ENCODE measurements at places on chromosomes 1 and 21. TPM values are rescaled to one million over a fixed set of nuclear protein-coding genes. Genes with fewer than 3 reads are reported as not detected.

MRPS15 gene
- total RNA-seq, result 108 TPM

DNA sequence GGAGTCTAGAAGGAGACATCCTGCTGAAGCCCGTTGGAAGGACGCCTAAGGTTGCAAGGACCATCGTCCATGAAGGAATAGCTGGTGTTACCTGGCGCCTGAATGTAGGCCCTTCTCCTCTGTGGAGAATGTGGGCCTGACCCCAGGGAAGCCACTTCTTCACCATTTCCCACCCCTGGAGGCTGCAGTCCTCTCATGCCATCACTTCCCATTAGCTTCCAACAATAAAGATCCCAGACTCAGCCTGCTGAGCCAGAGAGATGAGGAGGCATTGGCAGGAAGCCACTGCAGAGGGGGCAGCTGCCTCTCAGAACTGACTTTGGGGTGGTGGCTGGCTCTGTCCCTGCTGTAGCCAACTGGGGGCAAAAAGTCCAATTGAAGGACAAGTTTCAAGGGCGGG lies 21.3 kb upstream of the KCNE2 start:
- H3K27ac ChIP-seq, result no peak overlapping the region
- H3K4me3 ChIP-seq, result no peak overlapping the region
- H3K4me1 ChIP-seq, result no peaks in the 10 kb centered on the region
- H3K36me3 ChIP-seq, result no peaks in the 10 kb centered on the region
- no peak for DNase-seq

GRCh38 chr1:5287178-5288150 lies 633.1 kb downstream of the AJAP1 start:
- no peak overlapping the region for H3K27ac ChIP-seq
- H3K4me3 ChIP-seq, result no peak overlapping the region
- H3K27me3 ChIP-seq, result no peaks in the 10 kb centered on the region
- no peaks in the 10 kb centered on the region for H3K36me3 ChIP-seq
- no peak for DNase-seq
- no peaks in the 10 kb centered on the region for H3K4me1 ChIP-seq

GRCh38 chr1:2504949-2505272 lies 21.5 kb downstream of the PANK4 start:
- no peaks in the 10 kb centered on the region for H3K36me3 ChIP-seq
- peaks cover 4% of the 10 kb centered on the region for H3K4me1 ChIP-seq
- no peaks in the 10 kb centered on the region for H3K27me3 ChIP-seq
- H3K27ac ChIP-seq, result no peak overlapping the region
- H3K4me3 ChIP-seq, result no peak overlapping the region

FLVCR1 gene
- total RNA-seq, result 13.0 TPM

GRCh38 chr1:207417076-207417475 lies 37.1 kb upstream of the CR2 start:
- H3K27me3 ChIP-seq, result no peaks in the 10 kb centered on the region
- no peak overlapping the region for H3K4me3 ChIP-seq
- H3K27ac ChIP-seq, result no peak overlapping the region
- no peaks in the 10 kb centered on the region for H3K4me1 ChIP-seq

NID1 gene
- not detected for total RNA-seq

GRCh38 chr21:25934771-25935224 lies 200.0 kb downstream of the GABPA start:
- no peaks in the 10 kb centered on the region for H3K4me1 ChIP-seq
- H3K27me3 ChIP-seq, result no peaks in the 10 kb centered on the region
- no peak overlapping the region for H3K4me3 ChIP-seq
- no peak for DNase-seq
- H3K27ac ChIP-seq, result no peak overlapping the region

GRCh38 chr1:221782477-221782876 lies 40.6 kb upstream of the DUSP10 start:
- no peaks in the 10 kb centered on the region for H3K27me3 ChIP-seq
- no peak for DNase-seq
- no peak overlapping the region for H3K27ac ChIP-seq
- H3K4me3 ChIP-seq, result no peak overlapping the region

NUDT4B gene
- total RNA-seq, result not detected

TLCD4 gene
- not detected for total RNA-seq

GRCh38 chr21:21196087-21196486 lies 197.9 kb downstream of the NCAM2 start:
- H3K27ac ChIP-seq, result no peak overlapping the region
- DNase-seq, result no peak
- H3K4me1 ChIP-seq, result no peaks in the 10 kb centered on the region
- H3K4me3 ChIP-seq, result no peak overlapping the region

DNA sequence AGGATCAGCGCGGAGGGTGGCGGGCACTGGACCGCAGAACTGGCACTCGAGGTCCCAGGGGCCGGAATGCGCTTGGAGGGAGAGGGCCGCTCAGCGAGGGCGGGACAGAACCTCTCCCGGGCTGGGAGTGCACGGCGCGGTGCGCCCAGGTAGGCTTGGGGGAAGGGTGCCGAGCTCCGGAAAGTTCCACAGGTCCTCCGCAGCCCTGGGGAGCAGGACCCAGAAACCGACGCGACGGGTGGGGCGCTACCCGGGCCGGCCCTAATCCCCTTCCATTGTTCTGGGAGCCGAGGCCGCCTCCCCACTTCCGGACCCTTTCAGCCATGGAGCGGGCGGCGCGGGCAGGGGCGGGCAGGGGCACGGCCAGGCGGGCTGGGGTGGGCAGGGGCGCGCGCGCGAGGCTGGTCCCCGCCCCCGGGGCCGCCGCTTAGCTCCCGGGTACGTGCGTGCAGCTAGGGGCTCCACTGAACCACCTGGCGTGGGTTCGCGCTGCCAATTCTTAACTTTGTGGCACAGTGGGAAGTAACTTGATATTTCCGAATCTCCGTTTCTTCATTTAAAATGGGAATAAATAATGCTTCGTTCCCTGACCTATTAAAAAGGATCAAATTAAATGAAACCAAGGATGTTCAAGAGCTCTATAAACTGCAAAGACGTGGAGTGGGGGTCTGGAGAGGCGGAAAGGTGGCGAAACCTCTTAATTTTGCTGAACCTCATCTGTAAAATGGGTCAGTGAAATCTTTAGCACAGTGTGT lies 20.7 kb downstream of the LGR6 start:
- H3K27ac ChIP-seq, result no peak overlapping the region
- H3K4me1 ChIP-seq, result no peaks in the 10 kb centered on the region
- H3K36me3 ChIP-seq, result no peaks in the 10 kb centered on the region
- no peak overlapping the region for H3K4me3 ChIP-seq
- no peak for DNase-seq
- no peaks in the 10 kb centered on the region for H3K27me3 ChIP-seq

DNA sequence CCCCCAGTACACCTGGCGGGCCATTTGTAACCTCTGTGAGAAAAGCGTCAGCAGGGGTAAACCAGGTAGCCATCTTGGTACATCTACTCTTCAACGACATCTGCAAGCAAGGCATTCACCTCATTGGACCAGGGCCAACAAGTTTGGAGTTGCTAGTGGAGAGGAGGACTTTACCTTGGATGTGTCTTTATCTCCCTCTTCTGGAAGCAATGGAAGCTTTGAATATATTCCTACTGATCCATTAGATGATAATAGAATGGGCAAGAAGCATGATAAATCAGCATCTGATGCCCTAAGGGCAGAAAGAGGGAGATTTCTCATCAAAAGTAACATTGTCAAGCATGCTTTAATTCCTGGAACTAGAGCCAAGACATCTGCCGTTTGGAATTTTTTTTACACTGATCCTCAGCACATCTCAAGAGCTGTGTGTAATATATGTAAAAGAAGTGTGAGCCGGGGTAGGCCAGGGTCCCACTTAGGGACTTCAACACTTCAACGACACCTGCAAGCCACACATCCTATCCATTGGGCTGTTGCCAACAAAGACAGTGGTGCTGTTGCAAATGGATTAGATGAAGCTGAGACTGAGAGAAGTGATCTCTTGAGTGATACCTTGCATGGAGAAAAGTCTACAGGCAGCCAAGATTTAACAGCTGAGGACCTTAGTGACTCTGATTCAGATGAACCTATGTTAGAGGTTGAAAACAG lies 2.7 kb downstream of the ZBED6 start:
- no peak overlapping the region for H3K27ac ChIP-seq
- no peaks in the 10 kb centered on the region for H3K27me3 ChIP-seq
- no peak for DNase-seq
- H3K36me3 ChIP-seq, result peaks cover 46% of the 10 kb centered on the region

DNA sequence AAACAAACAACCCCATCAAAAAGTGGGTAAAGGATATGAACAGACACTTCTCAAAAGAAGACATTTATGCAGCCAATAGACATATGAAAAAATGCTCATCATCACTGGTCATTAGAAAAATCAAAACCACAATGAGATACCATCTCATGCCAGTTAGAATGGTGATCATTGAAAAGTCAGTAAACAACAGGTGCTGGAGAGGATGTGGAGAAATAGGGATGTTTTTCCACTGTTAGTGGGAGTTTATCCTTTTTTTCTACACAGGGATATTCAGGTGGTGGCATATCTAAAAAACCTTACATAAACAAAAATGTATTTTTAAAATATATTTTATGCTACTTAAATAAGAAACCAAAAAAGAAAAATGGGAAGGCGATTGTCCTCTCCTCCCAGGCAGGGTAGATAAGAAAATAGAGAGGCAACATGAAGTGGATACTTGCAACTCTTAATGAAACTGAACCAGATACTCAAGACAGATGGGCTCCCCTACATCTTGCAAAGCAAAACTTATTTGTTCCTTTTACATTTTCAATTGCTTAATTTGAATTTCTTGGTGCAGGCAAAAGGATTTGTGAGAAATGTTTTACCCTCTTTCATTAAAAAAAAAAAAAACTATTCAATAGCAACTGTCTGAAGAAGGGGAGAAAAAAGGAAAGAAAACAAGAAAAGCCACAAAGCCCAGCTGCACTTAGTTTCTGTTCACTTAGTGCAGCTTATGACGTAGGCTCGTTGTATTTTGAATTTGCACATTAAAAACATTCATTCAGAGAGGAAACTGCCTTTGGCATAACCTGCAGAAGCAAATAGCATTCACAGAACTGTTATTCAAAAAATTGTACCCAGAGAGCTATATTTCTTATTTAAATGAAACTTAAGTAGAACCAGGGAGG lies 36.9 kb upstream of the RGS1 start:
- DNase-seq, result peak; percentile 46
- no peaks in the 10 kb centered on the region for H3K36me3 ChIP-seq
- peak overlapping the region; percentile 58 for H3K27ac ChIP-seq
- H3K4me3 ChIP-seq, result no peak overlapping the region
- peaks cover 21% of the 10 kb centered on the region for H3K4me1 ChIP-seq
- H3K27me3 ChIP-seq, result no peaks in the 10 kb centered on the region

GRCh38 chr1:246497331-246497915 lies 9.7 kb downstream of the SMYD3 start:
- no peaks in the 10 kb centered on the region for H3K27me3 ChIP-seq
- peaks cover 12% of the 10 kb centered on the region for H3K4me1 ChIP-seq
- H3K36me3 ChIP-seq, result 0 out of 2 replicates have a peak, but pooled peaks cover 4% of the 10 kb centered on the region
- H3K27ac ChIP-seq, result peak overlapping the region; percentile 44

- H3K4me1 ChIP-seq, result no peaks in the 10 kb centered on the region
- DNase-seq, result no peak
- H3K36me3 ChIP-seq, result peaks cover 72% of the 10 kb centered on the region
- H3K4me3 ChIP-seq, result no peak overlapping the region
Observed at GRCh38 chr21:33514229-33514628, 22.7 kb upstream of the DNAJC28 start.

DNA sequence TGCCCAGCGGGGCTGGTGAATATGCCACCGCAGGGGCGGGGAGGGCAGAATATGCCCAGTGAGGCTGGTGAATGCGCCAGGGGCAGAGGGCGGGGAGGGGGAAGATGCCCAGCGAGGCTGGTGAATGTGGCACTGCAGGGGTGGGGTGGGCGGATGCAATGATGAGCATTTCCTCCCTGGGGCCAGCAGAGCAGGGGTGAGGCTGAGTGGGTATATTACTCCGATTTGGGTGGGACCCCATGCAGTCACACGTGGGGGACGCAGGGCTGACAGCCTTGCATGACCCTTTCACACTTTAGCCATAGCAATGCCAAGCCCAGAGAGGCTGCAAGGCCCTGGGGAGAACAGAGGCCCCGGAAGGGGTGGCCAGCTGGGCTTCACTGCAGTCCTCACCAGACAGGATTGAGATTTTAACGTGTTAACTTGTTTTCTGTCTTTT lies 9.3 kb upstream of the SLX9 start:
- DNase-seq, result peak; percentile 96
- peaks cover 91% of the 10 kb centered on the region for H3K4me1 ChIP-seq
- peak overlapping the region; percentile 100 for H3K27ac ChIP-seq
- H3K4me3 ChIP-seq, result peak overlapping the region; percentile 75
- H3K27me3 ChIP-seq, result no peaks in the 10 kb centered on the region

DNA sequence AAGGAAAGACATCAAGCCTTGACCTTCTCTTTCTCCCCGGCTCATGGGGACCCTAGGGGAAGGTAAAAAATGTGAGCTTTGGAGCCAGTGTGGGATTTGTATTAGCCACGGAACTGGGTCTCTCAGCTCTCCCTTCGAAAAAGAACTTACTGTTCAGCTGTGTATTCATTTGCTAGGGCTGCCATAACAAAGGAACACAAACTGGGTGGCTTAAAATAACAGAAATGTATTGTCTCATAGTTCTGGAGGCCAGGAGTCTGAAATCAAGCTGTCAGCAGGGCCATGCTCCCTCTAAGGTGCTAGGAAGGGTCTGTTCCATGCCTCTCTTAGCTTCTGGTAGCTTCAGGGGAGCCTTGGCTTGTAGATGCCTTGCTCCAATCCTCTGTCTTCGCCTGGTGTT lies 83.5 kb upstream of the SLC2A1 start:
- H3K4me1 ChIP-seq, result no peaks in the 10 kb centered on the region
- DNase-seq, result no peak
- no peak overlapping the region for H3K4me3 ChIP-seq
- H3K27ac ChIP-seq, result no peak overlapping the region
- no peaks in the 10 kb centered on the region for H3K36me3 ChIP-seq

DNA sequence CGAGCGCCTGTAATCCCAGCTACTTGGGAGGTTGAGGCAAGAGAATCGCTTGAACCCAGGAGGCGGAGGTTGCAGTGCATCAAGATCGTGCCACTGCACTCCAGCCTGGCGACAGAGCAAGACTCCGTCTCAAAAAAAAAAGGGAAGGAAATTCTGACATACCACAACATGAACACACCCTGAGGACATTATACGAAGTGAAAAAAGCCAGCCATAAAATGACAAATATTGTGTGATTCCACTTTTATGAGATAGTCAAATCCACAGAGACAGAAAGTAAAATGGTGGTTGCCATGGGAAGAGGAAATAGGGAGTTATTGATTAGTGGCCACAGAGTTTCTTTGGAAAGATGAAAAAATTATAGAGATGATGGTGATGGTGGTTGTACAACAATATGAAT lies 41.7 kb downstream of the EVI5 start:
- H3K4me1 ChIP-seq, result peaks cover 22% of the 10 kb centered on the region
- H3K4me3 ChIP-seq, result no peak overlapping the region
- H3K27ac ChIP-seq, result no peak overlapping the region

DNA sequence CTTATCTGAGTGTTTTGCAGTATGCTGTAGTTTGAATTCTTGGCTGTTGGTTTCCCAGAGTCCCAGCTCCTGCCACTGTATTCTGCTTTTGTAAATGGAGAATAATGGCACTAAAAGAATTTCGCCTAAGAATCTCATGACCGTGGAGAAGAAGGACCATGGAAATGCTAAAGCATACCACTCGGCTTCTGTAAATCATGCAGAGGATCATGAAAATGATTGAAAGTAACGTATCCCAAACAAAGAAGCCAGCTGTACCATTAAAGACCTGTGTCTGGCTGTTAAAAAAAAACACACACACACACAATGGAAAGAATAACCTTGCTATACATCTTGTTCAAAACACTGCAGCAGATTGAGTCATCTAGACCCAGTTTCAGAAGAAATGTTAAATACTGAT lies 287.9 kb downstream of the ZNF326 start:
- H3K36me3 ChIP-seq, result no peaks in the 10 kb centered on the region
- no peak overlapping the region for H3K27ac ChIP-seq
- no peak for DNase-seq
- H3K4me3 ChIP-seq, result no peak overlapping the region
- H3K27me3 ChIP-seq, result no peaks in the 10 kb centered on the region

GRCh38 chr1:63623952-63624351 lies 30.7 kb downstream of the PGM1 start:
- no peaks in the 10 kb centered on the region for H3K4me1 ChIP-seq
- H3K4me3 ChIP-seq, result no peak overlapping the region
- H3K27ac ChIP-seq, result no peak overlapping the region
- no peaks in the 10 kb centered on the region for H3K27me3 ChIP-seq

TTC22 gene
- not detected for total RNA-seq
